ENCODE measurements at places on chromosomes 2 and 18.

DNA sequence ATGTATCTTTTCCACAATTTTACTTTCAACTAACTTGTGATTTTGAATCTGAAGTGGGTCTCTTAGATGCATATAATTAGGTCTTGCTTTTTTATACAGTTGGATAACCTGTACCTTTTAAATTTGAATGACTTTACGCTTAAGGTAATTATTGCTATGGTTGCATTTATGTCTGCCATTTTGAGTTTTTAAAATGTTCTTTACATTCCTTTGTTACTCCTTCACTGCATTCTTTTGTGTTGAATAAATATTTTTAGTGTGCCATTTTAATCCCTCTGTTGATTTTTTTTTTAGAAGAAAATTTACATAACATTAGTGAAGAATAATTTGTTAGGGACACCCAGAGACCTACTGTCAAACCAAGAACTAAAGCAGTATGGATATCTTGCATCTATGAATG, 65.3 kb downstream of the BIRC6 start:
- DNase-seq, result no peak

DNA sequence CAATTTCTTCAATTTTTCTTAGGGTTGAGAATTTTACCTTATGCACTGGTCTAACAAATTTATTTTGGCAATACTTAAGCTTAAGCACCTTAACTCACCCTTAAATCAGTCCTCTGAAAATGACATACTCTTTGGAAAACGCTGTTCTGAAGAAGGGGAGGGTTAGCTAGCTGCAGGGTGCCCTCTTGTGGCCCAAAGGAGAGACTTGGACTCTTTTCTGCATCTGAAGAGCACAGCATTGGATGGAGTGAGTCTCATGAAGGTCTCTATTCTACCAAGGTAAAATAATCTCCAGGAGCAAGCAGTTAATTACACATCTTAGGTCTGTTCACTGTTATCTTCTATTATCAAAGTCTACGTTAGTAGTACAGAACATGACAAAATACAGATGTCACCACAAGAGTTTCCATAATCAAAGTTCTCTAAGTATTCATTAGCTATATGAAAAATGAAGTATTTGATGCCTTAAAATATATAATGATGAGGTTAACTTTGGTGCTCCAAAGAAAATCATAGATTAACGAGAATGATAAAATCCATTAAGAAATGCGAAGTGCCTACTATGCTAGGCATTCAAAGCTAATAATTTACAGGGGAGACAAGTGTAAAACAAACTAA, 24.4 kb downstream of the PUM2 start:
- DNase-seq, result no peak

DNA sequence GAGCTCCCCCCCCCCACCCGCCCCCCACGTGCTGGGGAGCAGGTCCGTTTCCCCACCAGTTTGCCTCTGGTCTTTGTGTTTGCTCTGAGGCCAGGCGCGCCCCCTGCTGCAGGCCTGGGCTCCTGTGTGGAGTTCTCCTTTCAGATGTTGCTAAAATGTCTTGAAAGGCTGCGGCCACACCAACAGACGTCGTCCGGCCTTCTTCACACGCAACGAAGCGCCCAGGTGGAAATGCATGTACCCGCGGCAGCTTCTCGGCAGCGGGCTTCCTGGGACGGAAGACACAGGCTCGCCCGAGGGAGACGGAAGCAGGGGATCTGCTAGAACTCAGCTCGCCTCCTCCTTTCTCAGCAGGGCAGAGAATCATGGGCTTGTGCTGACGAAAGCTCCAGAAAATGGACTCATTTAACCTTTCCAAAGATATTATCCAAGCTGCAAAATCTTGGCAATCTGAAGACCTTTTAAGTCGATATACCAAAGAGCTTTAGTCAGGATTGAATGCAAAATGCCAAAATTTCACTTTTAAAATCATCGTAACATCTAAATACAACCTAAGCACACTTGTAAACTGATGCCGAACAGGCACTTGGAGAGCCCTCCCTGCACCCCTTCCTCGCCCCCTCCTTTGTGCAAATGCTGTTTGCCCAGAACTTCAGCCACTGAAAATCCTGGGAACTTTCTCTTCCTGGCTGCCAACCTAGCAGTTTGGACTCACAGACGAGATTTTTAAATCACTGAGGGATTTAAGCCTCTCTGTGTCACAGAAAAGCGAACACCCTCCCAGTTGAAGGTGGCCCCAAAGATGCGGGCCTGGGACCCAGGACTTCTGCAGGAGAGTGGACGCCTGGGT, 125.5 kb upstream of the ZNF516 start:
- DNase-seq, result no peak

- DNase-seq, result no peak
Measured at GRCh38 chr2:134934641-134935040, 16.0 kb downstream of the CCNT2 start.

- no peak for DNase-seq
Measured at GRCh38 chr2:33153008-33153407, 206.3 kb downstream of the LTBP1 start.

GRCh38 chr2:232400256-232401015, 6.2 kb upstream of the ALPG start:
- DNase-seq, result no peak

DNA sequence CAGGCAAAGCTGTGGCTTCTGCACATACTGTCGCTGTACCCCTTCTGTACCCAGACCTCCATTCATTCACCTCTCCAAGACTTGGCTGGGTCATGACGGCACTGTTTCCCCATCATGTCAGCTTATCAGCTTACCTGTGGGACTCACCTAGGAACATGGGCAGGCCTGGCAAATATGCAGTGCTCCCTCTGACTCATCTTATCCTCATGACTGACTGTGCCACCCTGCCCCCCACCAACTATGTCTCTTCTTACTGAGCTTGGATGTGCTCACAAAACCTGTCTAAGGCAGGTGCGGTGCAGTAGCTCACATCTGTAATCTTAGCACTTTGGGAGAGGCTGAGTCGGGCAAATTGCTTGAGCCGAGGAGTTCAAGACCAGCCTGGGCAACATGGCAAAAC, 152.4 kb downstream of the MGAT5 start:
- DNase-seq, result no peak

All from anterior cingulate cortex (tissue), 58 donors.